ENCODE measurements at places on chromosomes 2 and 18.

DNA sequence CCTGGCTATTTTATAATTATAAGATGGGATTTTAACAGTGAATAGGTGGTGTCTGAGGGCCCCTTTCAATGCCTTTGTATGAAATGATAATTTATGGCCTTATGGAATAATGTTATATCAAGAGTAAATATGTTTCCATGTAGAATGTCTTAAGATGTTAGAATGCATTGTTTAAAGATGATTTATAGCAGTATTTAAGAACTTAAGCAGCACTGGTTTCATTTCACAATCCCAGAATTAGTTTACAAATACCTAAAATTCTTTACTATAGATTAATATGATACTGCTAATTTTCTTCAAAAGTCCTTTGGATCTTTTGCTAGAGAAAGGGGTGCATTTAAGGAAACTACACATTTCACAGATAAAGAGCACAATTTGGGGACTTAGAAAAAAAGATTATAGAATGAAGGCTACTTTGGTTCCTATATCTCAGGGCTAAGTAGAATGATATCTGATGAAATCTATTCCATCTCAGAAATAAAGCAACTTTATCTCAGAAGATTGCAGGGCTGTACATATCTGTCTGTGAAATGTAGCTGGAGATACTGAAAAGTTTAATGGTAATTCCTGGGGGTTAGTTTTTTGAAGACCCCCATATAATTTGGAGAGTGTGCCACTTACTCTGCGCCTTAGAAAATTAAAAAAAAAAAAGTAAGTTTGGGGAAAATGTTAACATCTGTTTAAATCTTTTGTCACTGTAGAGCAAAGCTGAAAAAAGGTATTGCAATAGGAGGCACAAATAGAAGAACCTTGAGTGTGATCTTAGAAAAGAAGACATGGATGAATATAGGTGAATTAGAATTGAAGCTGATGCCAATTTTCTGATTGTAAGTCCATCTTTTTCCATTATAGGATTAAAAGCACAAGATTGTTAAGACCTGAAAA, 123.4 kb downstream of the GULP1 start:
- no peak for DNase-seq

- DNase-seq = no peak
Observed at GRCh38 chr2:176747928-176748327, 464.7 kb upstream of the HNRNPA3 start.

GRCh38 chr2:141618457-141618856, 512.4 kb downstream of the LRP1B start:
- no peak for DNase-seq

DNA sequence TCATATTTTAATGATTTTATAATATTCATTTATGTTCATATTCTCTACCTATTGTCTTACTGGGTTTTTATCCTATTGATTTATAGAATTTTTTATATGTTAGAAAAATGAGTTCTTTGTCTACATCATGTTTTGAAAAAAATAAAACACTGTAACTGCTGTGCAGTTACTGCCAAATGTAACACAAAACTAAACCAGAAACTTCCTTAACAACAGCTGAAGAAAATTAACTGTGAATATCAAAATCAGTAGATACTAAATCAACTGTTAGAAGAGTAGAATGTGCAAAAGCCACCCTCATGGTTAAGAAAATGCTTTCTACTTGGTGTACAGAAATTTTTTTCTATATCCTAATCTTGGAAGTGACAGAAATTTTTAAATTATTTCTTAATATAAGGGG, 69.5 kb downstream of the PTRHD1 start:
- no peak for DNase-seq

DNA sequence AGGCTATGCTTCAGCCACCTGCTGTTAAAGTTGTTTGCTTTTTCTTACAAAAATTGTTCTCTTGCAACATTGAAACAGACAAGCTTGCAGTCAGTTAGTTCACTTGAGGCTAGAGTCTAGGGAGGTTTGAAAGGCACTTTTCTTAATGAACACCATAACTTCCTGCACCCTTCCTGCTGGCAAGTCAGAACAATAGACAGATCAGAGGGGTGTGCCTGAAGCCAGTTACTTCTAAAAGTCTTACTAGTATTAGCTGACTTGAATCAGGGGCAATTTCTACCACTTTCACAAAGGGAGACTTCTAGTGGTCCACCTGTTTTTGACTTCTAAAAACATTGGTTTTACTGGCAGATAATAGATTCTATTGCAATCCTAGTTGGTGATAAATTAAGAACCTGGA, 367.4 kb upstream of the CDH20 start:
- no peak for DNase-seq

- DNase-seq = peak; percentile 75
Observed at GRCh38 chr2:84970868-84971509, at the start of gene KCMF1. KCMF1 (plus strand) TSS chr2:84971161; CDS start chr2:84971452, 291 bp downstream.

- DNase-seq = no peak
Observed at GRCh38 chr2:159635006-159635789, 18.9 kb upstream of the BAZ2B start.

DNA sequence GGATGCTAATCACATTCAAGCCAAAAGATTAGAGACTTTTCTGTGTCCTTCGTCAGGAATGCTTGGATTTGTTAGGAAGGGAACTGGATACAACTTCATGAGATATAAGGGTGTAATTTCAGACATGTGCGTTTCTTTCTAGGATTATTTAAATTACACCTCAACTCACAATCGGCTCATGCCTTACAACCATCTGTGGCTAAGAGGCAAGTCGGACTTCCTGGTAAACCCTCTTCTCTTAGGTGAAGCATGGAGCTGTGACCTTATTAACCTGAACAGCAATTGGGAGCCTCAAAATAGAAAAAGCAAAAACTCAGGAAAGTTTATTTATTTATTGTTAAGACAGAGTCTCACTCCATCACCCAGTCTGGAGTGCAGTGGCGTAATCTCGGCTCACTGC, 61.8 kb downstream of the SEMA4F start:
- DNase-seq = no peak

DNA sequence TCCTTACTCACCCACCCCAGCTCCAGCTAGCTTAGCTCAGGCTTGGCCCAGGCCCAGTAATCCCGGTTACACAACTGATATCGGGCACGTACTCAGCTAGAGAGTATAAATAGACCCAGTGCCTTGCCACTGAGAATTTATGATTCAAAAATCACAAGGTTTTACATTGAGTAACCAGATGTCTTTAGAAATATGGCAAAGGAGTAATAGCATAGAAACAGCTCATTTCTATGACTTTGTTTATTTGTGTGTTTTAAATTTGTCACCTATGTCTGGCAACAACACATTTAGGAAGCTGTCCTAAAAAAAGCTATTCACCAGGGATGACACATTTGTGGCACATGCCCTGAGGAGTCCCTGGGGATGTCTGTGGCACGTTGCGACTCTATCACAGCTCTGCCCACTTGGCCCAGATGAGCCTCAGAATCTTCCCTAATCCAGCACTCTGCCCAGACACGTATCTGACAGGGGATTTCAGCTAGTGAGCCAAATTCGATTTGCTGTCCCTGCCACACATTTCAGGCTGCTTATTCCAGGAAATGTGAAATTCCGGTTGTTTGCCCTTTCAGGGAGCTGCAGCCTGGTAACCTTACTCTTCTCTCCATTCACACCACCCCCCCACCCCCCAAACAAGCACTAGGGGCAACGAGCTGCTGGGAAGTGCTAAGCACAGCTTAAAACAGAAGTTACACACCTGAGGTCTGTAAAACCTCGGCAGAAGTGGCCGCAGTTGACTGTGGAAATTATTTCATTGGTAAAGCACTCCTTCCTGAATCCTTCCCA, 85.4 kb upstream of the ZCCHC2 start:
- peak; percentile 69 for DNase-seq

DNA sequence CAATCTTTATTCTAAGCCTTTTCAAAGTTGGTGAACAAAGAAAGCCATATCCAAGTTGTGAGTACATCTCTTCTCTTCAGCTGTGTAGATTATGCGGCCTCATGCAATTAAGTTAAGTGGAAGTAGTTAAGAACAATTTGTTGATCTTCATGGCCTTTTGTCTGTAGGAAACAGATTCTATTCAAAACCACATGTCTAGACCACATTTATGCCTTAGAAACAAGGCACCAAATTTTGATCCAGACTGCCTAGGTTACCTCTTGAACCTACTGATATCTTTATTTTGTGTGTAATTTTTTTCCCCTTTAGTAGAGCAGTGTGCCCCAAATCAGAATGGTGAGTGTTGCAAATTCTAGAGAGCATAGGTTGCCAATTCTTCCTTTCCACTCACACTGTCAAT, 101.6 kb upstream of the CERS6 start:
- DNase-seq = no peak

- no peak for DNase-seq
Observed at GRCh38 chr2:190432567-190433231, 24.5 kb downstream of the MFSD6 start.

DNA sequence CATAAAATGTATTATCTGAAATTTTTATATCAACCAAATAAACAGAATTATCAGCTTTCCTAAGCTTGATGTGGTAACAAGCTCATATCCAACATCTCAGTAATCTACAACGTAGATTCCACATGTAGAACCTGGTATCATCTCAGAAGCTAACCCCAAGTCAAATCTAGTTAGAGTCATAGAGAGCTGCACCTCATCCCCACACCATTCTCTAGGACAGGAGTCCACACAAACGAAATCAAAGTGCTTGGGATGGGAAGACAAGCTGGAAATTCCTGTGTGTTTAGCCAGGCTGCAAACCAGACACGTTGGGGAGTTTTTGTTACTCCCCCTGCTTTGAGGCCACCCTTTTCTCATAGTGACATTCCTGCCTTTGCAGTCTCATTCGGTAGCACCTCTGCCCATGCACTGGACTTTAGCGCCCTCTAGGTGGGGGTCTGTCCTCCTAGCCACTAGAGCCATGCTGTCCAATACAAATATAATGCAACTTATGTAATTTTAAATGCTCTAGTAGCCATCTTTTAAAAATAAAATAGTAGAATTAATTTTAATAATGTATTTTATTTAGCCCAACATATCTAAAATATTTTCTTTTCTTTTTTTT, 28.1 kb upstream of the SATB2 start:
- no peak for DNase-seq

GRCh38 chr2:33091541-33092123, 144.9 kb downstream of the LTBP1 start:
- no peak for DNase-seq

DNA sequence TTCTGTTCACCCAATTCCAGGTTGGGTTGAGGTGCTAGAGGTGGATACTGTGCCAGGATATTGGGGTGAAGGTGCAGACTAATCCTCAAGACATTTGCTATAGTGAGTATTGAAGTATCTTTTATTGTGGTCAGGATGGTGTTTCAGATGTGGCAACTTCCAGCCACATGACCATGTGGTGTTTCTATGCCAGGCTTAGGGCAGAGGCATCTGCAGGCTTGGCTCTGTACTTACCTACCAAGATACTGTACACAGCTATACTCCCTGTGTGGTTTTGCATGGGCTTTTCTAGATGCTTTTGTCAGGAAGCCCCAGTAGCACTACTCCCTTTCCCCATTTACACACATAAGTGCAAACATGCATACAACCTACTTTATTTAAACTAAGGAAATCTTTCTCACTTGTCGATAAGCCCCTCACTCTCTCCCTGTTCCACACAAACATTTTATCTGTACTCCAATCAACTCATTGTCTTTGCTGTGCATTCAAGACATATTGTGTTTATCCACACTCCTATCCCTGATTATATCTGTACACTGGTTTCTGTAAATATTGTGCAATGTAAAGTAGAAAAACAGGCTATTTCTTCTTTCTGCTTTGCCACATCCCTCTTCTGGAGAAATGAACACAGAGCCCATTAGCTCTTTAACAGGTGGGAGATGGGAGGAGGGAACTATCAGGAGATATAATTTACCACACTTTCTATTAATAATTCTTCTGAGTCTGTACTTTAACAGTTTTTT, 12.3 kb downstream of the ARL6IP6 start:
- DNase-seq = no peak

DNA sequence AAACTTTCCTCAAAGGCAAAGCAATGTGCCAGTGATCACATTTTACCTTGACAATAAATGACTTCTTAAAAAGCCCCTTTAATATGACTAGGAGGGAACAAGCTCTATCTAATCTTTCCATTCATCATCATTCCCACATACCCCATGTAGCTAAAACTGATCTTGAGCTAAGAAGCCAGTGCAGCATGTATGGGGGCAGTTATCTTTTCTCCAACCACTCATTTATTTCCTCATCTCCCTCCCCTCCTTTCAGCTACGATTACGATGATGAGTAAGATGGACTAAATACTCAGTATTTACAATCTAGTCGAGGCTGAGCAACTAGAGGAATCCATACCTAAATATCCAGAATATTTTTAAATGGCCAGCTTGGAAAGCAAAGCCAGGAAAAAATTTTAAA, 35.5 kb downstream of the PNO1 start:
- no peak for DNase-seq
